Large intestine (tissue), 12 donors: ENCODE measurements at places on chromosomes 12 and 14. TPM values are rescaled to one million over a fixed set of nuclear protein-coding genes. Genes with fewer than 3 reads are reported as not detected.

Gene CCDC77
- 12.0 TPM for polyA plus RNA-seq

Gene COA8
- polyA plus RNA-seq, result 45.6 TPM

Gene SLC5A8
- 0.22 TPM for polyA plus RNA-seq

Gene SETD1B
- polyA plus RNA-seq, result 14.2 TPM

Gene ATP5MC2
- 588 TPM for polyA plus RNA-seq

Gene CBLN3
- polyA plus RNA-seq, result 5.6 TPM

Gene NKX2-1
- not detected for polyA plus RNA-seq

Gene WASHC3
- polyA plus RNA-seq, result 39.9 TPM

Gene TMEM30B
- 36.6 TPM for polyA plus RNA-seq

Gene PTGER2
- 4.6 TPM for polyA plus RNA-seq

GRCh38 chr12:131806674-131807073 lies 21.5 kb upstream of the MMP17 start:
- no peaks in the 10 kb centered on the region for H3K4me1 ChIP-seq
- DNase-seq, result no peak
- no peak overlapping the region for H3K27ac ChIP-seq
- H3K4me3 ChIP-seq, result no peak overlapping the region

DNA sequence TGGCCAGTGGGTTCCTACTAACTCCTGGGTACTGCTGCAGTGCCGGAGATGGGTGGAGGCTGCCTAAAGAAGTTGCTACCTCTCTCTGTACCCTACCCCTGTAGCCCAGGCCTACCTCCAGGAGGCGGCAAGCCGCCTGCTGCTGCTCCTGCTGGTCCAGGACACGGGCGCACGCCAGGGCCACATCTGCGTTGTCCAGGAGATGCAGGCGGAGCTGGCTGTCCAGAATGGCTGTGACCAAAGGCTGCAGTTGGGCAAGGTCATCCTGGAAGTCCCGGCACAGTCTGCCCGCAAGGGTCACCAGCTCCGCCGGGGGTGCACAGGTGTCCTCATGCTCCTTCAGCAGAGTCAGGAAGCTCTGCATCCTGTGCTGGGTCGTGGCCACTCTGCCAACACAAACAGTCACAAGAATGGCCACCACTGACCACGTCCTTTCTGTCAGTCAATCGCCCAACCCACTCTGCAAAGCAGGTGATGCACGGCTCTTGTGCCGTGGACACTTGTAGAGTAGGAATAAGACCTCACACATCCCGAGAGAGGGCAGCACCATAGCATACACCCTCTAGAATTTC lies 1.6 kb downstream of the ANHX start:
- no peaks in the 10 kb centered on the region for H3K4me1 ChIP-seq
- no peaks in the 10 kb centered on the region for H3K27me3 ChIP-seq
- no peak overlapping the region for H3K27ac ChIP-seq
- H3K36me3 ChIP-seq, result no peaks in the 10 kb centered on the region
- no peak overlapping the region for H3K4me3 ChIP-seq

DNA sequence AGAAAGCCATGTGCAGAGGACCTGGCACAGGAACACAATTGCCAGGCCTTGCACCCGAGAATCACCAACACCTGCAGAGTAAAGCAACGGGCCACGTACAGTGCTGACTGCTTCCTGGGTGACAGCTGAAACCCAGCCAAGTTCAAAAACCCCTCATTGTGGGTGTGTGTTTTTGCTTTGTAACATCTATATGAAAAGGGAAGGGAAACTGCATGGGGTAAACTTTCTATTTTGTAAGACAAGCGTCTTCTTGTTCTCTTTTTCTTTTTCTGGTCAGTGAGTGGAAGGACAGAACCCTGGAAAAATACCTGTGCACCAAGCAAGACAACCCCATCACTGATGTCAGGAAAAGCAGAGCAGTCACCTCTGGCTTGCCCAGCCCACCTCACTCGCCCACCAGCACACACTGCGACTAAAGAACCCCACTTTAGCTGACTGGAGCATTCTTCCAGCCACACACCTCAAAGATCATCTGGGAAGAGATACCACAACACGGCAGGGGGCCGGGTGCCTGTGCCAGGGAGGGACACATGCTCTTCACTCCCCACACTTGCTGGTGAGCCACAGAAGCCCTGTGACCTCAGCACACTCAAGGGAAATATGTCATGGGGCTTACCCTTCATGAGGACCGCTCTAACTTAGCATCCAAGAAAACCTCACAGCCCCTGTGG lies 172.3 kb downstream of the NDUFA12 start:
- no peaks in the 10 kb centered on the region for H3K27me3 ChIP-seq
- DNase-seq, result no peak
- peak overlapping the region; percentile 74 for H3K27ac ChIP-seq
- peaks cover 12% of the 10 kb centered on the region for H3K4me1 ChIP-seq

GRCh38 chr14:39762576-39763401 lies 330.6 kb upstream of the FBXO33 start:
- no peaks in the 10 kb centered on the region for H3K27me3 ChIP-seq
- no peaks in the 10 kb centered on the region for H3K36me3 ChIP-seq
- H3K27ac ChIP-seq, result no peak overlapping the region
- H3K4me3 ChIP-seq, result no peak overlapping the region
- no peaks in the 10 kb centered on the region for H3K4me1 ChIP-seq

DNA sequence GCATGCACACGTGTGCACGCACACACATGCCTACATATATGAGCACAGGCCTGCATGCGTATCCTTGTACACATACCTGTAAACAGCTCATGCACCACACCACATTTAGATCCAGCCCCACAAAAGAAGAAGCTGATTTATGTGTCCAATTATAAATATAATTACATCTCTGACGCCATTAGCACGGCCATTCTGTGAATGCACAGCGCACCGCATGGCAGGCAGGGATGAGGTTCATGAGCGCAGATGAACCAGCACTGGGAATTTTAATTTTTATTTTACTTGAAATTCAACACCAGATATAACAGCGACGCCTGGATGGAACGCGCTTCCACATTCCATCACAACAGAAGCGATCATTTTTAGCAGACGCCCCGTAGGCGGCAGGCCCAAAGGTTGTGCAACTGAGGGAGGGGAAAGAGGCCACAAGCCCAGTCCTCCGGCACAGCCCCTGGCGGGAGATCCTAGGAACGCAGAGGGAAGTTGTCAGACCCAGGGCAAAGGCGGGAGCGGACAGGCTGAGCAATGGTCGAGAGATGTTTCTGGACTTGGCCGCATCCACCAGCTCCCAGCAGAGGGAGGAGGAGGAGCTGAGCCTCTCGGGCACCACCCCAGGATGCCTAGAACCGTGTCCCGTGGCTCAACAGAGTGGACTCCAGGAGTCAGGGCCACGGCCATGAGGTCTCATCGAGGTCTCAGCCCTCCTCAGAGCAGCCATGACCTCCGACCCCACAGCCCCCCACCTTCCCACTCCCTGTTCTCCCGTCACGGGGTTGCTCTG lies 37.9 kb upstream of the GALNT9 start:
- no peak overlapping the region for H3K4me3 ChIP-seq
- DNase-seq, result no peak
- no peak overlapping the region for H3K27ac ChIP-seq
- H3K27me3 ChIP-seq, result peaks cover 19% of the 10 kb centered on the region
- no peaks in the 10 kb centered on the region for H3K36me3 ChIP-seq

DNA sequence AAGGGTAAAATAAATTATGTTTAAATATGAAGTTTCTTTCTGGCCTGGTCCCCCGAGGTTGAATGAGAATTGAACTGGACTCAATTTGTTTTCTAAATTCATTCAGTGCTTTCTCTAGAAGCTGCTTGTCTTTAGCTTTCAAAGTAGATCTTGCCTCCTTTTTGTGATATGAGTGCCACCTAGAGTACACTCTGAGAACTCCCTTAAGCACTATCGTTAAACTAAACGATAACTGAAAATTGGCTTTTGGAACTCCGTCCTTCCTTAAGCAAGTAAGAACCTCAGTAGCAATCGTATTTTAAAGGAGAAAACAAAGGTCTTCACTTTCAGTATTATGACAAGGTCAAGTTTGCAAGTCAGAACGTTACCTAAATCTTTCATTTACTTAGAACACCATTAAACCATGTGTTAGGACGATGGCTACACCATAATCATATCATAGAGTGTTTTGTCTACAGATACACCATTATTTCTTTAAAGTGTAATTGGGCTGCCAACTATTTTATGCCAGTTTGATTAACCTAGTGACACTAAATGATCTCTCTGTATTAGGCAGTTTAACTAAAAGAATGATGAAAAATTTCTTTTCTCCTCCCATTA lies 364.8 kb downstream of the SNAPC1 start:
- H3K27ac ChIP-seq, result no peak overlapping the region
- no peaks in the 10 kb centered on the region for H3K4me1 ChIP-seq
- H3K36me3 ChIP-seq, result no peaks in the 10 kb centered on the region
- no peak overlapping the region for H3K4me3 ChIP-seq

DNA sequence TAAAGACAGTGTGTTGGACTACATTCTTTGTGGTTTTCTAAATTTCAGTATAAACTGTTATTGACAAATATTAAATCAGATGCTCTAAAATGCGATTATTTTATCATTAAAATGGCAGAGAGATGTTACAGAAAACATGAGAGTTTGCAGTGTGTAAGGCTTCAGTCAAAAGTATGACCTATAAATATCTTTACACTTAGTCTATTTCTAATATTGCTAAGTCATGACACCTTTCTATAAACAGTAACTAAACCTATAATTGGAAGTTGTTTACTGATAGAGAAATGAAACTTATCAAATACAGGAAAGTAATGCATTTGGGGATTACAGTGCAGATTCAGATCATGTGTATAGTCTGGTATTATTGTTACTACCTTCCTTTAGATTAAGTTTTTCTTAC lies 68.9 kb upstream of the YARS2 start:
- H3K36me3 ChIP-seq, result peaks cover 29% of the 10 kb centered on the region
- no peak overlapping the region for H3K4me3 ChIP-seq
- no peaks in the 10 kb centered on the region for H3K27me3 ChIP-seq
- no peak for DNase-seq
- H3K27ac ChIP-seq, result no peak overlapping the region

DNA sequence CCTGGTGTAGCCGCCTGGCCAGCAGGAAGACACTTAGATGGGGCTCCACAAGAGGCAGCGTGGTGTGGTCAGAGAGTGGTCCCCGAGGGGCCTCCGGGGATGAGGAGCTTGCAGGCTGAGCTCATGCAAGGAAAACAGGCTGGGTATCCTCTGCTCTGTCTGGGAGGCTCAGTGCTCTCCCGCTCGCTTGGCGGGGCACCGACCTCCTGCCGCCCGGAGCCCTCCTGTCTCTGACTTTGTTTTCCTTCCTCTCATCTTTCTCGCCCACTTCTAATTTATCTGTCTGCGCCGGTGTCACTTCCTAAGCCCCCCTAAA lies 31.3 kb upstream of the DLK1 start:
- H3K36me3 ChIP-seq, result no peaks in the 10 kb centered on the region
- H3K27ac ChIP-seq, result no peak overlapping the region
- no peak for DNase-seq
- no peaks in the 10 kb centered on the region for H3K4me1 ChIP-seq
- H3K4me3 ChIP-seq, result no peak overlapping the region

DNA sequence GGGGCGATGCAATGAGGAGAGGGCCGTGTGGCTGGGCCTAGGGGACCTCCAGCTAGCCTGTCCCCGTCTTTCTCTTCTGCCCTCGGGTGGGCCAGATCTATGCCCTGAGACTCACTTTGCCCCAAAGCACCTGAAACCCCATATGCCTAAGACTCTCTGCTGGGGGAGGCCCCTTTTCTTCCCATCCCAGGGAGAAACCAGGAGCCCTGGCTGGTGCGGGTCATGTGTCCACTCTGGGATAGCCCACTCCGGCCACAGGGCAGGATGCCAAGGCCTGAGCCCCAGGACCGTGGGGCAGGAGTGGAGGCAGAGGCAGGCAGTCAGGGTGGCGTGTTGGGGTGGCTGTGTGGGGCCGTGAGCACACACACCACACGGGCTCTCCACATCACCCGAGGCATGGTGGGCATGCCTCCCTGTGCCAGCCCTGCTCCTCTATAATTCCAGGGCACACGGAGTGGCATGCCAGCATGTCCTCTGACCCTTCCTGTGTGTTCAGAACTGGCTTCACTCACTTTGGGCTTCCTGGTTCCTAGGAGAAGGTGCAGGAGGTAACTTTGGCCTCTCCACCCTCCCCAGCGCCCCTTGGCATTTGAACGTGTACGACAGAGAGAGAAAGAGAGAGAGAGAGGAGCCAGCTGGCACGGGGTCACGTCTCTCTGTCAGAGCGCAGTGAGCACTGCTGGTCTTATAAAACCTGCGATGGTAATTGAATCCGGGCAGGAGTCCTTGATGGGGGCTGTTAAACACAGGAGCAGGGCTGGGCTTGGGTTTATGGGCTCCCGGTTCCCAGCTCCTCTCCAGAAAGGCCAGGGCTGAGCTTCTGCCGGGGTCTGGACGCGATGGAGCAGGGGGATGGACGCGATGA lies 144.2 kb downstream of the KIF26A start:
- no peak overlapping the region for H3K27ac ChIP-seq
- H3K36me3 ChIP-seq, result no peaks in the 10 kb centered on the region
- no peaks in the 10 kb centered on the region for H3K4me1 ChIP-seq
- H3K27me3 ChIP-seq, result no peaks in the 10 kb centered on the region
- DNase-seq, result no peak

GRCh38 chr12:11695321-11695720 lies 45.8 kb downstream of the ETV6 start:
- no peak overlapping the region for H3K27ac ChIP-seq
- H3K4me3 ChIP-seq, result no peak overlapping the region
- no peak for DNase-seq
- no peaks in the 10 kb centered on the region for H3K4me1 ChIP-seq
- no peaks in the 10 kb centered on the region for H3K36me3 ChIP-seq
- H3K27me3 ChIP-seq, result no peaks in the 10 kb centered on the region

DNA sequence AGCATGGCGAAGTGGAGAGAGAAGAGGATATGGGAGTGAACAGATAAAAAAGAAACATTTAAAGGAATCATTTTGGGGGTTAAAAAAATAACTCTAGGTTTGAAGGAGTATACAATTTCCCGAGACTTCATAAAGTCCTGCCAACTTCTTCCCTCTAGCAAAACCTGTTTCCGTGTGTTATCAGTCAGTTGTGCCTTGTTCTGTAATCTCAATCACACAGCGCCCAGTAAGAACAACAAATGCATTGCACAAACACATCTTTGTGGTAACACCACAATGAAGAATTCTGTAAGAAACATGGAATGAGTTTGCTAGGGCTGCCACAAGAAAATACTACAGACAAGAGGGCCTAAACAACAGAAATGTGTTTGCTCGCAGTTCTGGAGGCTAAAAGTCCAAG lies 144.7 kb upstream of the FUT8 start:
- H3K27ac ChIP-seq, result no peak overlapping the region
- peaks cover 7% of the 10 kb centered on the region for H3K4me1 ChIP-seq

DNA sequence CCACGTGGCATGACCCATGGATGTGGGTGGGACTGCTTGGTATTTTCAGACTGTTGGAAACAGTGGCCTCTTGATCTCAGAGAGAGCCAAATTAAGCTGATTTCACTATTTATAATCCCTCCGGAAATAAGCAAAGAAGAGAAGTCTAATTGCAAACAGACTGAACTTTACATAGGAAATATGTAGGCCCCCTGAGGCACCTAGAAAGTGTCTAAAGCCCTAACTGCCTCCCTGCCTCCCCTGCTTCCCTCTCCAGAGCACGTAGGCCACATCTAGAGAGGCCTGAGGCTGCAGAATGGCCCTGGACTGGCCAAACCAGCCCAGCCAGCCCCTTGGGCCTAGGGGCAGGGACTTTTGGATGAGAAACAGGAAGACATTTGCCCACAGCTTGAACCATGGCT lies 123.8 kb downstream of the ZFP36L1 start:
- H3K27ac ChIP-seq, result no peak overlapping the region
- H3K27me3 ChIP-seq, result no peaks in the 10 kb centered on the region
- DNase-seq, result no peak
- H3K36me3 ChIP-seq, result no peaks in the 10 kb centered on the region
- no peak overlapping the region for H3K4me3 ChIP-seq
